ENCODE measurements at places on chromosomes 2 and 18.

DNA sequence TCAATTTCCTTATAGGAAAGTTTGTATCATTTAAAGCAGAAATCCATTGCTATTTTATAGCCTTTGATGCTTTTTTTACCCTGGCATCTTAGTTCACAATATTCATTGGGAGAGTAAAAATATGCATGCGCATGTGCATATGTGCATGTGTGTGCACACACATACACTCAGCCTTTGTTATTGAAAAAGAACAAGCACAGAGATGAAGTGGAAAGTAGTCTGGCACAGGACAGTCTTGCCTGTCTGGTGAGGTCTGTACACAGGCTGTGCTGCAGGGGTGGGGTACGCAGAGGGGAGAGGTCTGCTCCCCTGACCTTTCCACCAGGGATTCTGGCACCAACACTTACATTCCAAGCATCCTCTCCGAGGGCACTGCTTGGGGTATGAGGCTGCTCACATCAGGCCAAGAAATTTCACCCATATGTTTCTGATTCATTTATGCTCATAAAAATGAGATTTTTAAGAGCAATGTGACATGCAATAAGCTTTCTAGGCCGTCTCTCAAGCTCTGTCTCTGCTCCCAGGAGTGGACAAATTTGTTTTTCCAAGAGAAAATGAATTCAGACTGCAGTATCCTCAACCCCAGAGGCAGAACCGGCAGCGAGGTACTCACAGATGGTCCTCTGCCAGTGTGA, 237.2 kb downstream of the INSIG2 start:
- no peak for DNase-seq

- DNase-seq = no peak
These were observed 62.5 kb upstream of the LPIN2 start for GRCh38 chr18:3075491-3075890.

DNA sequence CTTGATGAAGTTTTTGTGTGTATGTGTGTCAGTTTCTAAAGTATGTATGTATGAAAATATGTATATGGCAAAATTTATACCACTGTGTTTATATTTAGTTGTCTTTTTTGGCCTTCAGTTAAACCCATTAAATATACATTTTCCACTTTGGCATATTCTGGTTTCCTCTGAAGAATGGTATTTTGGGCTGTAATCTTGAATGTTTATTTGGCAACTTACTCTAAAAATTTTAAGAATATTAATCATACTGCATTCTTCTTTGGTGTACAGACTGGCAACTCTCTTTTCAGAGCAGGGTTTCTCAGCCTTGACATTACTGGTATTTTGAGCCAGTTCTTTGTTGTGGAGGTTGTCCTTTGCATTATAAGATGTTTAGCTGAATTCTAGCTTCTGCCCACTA, 27.9 kb upstream of the CCBE1 start:
- DNase-seq = no peak

DNA sequence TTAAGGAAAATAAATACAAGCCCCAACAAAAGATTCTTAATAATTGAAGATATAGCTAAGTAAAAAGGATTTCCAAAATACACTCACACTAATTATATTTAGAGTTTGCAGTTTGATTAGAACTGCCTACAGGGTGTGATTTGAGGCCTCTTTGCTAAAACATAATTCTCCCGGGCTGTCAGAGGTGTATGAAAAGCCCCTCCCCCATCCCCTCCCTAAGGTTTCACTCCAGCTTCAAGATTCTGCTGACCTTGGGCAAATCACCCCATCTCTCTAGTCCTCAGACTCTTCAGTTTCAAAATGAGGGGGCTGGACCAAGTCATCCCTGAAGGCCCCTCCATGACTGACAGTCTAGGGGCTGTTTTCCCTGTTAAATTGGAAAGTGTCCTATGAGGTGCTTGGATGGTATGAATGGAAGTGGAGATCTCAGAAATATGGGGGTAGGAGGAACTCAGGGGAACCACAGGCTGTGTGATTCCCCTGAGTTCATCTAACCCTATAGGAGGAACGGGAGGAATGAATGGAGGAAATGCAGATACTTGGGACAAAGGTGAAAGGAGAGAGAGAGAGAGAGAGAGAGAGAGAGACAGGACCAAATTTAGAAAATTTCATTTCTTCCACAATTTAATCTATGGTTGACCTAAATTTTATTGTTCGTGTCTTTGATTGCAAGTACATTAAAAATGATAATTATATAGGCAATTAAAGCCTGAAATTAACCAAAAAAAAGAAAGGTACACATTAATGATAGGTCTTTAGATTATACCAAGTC, 107.5 kb downstream of the SPP2 start:
- DNase-seq = no peak

DNA sequence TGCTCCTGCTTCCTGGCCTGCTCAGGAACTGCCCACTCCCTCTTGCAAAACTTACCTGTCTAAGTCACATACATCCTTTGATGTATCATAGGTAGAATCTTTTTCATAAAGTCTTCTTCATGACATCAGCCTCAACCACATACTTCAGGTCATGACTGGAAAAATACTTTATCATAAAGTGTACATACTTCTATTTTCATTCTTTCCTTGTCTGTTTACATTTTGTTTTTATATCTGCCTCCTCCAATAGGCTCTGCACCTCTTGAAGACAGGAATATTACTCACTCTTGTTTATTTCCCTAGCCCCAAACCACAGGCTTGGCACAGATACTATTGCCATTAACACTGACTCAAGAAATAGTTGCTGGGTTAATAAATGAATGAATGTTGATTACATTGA, 43.6 kb upstream of the ZNF804A start:
- DNase-seq = no peak

DNA sequence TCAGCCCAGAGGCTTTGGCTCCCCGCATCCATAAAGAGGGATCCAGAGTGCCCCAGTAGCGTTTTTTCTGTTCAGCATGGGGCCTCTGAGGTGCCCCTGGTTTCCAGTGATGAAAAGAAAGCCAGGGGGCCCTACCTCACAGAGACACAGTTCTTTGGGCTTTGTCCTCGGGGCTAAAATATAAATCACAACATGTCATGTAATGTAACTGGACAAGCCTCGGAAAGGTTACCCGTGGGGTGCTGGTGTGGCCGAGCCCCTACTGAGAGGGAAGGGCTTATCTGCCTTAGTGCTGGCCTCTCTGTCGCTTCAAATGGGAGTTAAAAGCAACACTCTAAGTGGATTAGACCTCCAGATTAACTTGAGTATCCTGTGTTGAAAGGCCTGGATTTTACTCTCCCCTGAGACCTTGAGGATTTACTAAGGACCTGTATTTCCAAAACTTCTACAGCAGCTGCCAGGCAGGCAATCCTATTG, 251.6 kb upstream of the APCDD1 start:
- no peak for DNase-seq

DNA sequence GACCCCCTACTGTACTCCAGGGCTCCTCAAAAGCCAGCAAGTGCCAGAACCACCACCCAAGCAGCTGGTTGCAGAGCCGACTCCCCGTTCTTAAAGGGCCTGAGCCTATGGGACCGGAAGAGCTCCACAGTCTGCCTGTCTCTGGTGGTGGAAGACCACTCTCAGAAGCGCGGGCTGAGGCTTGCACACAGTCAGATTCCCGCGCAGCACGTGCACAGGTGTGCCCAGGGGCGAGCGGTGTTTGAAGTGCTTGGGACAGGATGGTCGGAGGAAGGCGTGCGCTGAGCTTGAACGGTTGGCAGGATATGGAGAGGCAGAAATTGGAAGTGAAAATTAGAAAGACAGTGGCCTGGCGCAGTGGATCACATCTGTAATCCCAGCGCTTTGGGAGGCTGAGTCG, 64.8 kb downstream of the CYP26B1 start:
- DNase-seq = no peak
